ENCODE measurements at places on chromosomes 12 and 14.

- no peak for DNase-seq
These were observed 49.5 kb downstream of the SLC38A1 start for GRCh38 chr12:46219132-46219876.

DNA sequence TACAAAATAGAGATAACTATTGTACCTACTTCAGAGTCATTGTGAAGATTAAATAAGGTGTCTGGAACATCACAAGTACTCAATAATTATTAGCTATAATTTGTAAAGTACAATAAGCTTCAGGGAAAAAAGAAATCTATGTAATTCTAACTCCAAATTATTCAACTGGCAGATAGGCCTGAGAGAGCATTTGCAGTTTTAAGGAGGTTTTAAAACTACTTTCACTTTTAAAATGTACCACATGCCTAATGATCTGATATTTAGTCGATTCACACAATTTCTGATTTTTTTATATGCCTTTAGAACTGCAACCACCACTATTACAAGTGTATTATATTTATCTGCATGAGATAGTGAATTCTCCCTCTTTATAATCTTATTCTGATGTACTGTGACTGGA is 24.9 kb upstream of the FRMD6 start:
- DNase-seq, result no peak

DNA sequence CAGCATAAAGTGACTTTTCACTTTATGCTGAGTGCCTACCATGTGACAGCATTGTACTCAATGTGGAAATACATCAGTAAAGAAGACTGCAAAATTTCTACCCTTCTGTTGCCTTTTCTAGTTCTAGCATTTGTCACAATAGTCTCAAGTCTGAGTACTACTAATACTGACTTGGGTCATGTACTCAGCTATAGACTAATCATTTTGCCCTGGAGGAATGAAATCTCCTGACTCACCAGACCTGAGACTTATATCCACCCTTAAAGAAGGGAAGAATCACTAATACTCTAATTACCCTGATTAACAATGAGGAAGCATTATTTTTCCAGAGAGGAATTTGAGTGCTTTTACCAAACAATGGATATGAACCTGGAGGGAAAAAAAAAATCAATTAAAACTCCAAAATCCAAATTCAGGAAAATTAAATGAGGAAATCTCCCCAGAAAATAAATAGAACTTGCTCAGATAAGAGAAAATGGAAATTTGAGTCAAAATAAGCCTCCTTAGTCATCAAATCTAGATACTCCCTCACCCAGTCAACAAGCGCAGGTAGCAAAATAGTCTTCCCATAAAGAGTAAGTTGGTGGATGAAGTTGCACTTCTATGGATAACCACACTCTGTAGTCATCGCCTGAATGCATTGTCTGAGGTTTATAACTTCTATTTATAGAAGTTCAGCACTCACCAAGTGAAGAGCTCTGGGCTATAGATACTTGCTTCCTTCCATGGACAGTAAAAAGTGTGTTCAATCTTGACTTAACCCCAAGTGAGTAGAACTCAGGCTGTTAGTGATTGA is 386.6 kb downstream of the SYT1 start:
- DNase-seq, result no peak

GRCh38 chr12:113010701-113011100 is 32.4 kb downstream of the OAS2 start:
- no peak for DNase-seq

GRCh38 chr12:132068250-132068649 is 75.9 kb downstream of the DDX51 start:
- no peak for DNase-seq

DNA sequence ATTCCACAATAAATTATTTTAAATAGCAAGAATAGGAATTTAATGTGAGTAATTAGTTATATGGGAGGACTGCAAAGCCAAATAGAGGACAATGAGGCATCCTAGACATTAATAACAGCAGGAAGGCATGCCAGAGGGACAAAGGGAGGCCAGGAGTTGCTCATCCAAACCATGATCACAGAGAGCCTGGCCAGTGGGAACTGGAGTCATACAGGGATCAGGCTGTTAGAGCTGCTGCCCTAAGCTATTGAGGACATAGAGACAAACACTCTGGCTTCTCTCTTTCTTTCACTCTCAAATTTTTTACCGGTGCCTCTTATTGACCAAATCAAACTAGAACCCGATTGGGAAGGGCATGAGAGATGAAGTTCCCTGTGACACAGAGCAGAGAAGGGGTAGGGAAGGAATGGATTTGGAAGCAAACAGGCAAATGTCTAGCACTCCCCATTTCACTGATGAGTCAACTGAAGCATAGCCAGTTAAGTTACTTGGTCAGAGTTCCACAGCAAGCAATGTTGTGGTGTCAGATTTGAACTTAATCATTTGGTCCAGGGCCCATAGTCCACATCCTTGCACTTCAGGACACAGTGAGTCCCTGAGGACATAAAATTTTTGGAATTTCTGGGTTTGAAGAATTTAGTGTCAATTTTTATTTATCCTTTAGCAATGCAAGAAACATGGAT is 17.9 kb upstream of the CFAP54 start:
- DNase-seq, result no peak

- no peak for DNase-seq
These were observed 15.3 kb upstream of the SPIC start for GRCh38 chr12:101459642-101460346.

DNA sequence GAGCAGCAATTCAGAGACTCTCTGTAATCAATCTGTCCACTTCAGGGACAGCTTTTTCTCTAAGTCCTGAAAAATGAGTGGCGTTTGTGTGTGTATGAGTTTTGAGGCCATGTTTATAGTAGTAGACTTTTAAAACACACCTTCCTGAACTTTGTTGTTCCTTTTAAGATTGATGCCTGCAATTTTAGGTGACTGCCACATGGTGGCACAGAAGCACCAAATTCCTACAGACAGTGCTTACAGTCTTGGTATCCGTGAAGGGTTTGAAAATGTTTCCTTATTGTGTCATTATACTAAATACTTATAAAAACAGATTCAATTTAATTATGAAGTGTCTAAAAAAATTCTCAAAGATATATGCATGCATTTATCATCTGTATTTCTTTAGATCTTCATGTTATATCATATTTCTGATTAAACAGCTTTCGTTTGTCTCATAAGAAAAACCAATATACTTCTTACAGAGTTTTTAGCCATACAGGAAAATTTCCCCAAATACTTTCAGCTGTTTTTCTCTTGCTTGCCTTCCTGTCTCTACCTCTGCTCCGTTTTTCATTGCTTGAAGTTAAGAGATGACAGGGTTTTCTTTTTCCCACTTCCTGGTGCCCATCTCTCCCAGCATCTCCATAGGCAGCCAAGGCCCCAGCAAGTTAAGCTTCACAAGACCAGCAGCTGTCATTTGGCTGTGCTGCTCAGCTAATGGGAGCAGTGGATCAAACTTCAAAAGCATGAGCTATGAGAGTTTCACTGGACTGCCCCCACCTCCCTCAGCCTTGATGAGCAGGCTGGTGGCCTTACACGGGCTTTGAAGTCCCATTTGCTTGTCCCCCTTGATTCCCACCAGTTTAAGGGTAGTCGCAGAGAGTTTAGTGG is 259.6 kb downstream of the AKAP6 start:
- DNase-seq, result no peak

GRCh38 chr14:81129242-81129641 is 91.5 kb downstream of the GTF2A1 start:
- no peak for DNase-seq

GRCh38 chr14:30541318-30541717 is 17.6 kb upstream of the G2E3 start:
- DNase-seq, result no peak

DNA sequence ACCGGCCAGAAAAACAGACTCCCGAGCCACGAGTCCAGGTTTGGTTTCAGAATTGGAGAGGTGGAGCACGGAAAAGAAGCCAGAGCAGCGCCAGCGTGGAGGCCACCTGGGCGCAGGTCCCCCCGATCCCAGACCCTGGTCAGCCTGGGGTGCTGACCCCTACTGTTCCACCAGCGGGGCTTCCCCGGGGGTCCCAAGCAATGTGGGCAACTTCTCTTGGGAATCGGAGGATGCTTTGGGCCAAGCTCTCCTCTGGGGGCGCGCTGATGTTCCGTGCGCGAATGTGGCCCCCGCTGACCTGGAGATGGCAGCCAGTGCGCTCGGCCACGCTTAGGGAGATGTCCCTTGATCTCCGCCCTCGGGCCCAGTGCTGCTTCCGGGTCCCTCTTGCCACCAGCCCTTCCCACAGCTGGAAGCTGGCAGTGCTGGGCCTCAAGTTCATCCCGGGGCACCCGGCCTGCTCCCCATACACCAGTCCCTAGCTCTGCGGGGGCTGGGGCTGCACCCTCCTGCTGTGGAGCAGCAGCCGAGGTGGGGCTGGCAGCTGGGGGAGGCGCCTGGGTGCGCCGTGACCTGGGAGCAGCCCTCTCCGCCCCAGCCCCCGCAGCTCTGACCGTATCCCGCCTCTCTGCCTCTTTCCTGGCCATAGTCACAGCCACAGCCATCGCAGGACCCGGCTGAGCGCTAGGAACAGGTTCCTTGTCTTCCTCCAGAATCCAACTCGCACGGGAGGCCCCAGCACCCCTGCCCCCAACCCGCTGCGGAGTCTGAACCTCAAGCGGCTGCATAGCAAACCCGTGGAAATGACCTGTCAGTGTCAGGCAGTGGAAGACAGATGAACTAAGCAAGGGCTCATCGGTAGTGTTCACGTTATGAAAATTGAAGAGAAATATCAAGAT is 91.2 kb downstream of the RCOR1 start:
- no peak for DNase-seq

- DNase-seq, result no peak
These were observed 33.3 kb upstream of the MSI1 start for GRCh38 chr12:120402217-120402616.

DNA sequence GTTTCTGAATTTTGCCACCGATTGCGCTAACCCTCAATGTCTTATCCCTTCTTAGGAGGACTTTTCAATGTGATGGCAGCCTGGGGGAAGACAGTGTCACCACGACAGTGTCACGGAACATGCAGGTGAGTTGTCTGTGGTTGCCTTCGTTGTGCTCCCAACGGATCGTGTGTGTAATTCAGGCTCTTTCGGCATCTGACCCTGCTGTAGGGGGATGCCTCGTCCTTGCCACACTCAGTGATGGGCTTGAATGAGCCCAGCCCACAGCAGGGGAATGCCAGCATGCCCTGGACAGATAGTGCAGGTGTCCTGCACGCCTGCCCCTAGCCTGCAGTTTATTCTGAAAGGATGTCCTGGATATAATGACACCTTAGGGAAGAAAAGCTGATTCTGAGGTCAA is 123.8 kb upstream of the RTL1 start:
- DNase-seq, result no peak

DNA sequence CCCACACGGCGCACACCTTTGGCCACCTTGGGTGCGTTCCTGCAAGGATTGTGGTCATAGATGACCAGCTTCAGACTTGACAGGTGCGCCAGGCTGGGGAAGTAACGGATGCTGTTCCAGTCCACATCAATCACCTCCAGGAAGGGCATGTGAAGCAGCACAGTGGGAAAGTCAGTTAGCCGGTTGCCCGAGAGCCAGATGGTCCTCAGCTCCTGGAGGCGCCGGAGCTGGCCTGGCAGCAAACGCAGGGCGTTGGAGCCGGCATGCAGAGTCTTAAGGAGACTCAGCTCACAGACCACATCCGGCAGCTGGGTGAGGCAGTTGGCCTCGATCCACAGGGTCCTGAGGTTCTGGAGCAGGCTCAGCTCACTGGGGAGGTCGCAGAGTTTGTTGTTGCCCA is 581 bp downstream of the LRRC10 start:
- DNase-seq, result no peak

GRCh38 chr12:50839042-50839441 is 3.7 kb upstream of the TMPRSS12 start:
- no peak for DNase-seq

GRCh38 chr12:101653030-101653429 is 44.4 kb upstream of the CHPT1 start:
- DNase-seq, result no peak

GRCh38 chr12:49652921-49653520 is 29.7 kb downstream of the PRPF40B start:
- DNase-seq, result no peak

DNA sequence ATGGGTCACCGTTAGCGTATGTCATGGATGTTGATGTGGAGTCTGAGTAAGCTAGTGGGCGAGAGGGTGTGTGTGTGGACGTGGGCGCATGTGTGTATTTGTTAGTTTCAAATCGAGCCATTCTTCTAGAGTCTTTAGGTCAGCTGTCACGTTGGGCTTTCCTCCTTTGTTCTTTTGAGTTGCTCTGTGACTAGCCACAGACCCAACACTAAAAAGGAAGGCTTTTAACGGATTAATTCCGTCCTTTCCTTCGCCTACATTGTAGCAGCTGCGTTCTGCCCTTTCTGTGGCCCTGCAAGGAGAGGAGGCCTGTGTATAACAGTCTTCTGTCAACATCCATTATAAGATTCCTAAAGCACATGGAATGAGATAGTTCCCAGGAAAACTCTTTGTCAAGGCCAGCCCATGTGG is 117.2 kb upstream of the DNM1L start:
- no peak for DNase-seq

DNA sequence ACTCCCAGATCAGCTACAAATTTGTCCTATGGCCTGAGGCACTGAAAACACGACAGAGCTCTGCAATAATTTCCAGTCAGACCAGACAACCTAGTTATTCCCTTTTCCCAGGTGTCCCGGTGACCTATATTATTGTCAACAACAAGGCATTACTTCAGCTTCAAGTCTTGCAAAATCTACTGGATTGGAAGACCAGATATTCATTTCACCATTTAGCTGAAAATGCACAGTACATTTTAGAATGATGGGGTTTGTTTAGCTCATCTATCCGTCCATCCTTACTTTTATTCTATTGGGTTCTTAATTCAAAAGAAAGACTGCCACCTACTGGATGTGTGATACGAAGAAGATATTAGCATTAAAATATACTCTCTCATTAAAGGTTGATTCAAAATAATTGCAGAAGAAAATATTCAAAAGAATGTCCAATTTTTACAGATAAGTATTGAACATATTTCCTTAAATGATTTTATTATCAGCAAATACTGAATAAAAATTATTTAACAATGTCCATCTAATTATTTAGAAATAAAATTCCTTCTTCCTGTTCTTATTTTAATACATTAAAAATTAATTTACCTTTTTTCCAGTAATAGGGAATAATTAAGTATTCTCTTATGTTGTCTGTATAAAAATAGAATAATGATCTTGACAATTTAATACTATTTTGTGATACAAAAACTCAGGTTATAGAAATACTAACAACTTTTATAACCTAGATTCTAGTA is 244.9 kb upstream of the LRIG3 start:
- DNase-seq, result no peak

DNA sequence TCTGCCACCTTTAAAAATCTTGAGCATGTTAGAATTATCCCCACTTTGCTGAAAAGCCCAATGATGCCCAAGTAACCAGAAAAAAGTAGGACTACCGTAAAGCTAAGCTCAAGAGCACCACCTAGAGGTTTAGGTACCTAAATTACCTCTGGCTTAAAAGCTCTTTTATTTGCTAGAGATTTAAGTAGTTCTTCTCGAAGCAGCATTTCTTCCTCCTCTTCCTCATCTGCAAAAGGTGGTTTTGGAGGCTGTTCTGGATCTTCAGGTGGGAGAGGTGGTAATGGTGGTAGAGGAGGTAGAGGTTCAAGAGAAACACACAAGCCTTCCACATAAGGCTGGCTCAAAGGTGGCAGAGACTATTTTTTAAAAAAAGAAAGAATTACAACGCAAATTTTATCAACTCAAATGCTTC is 26.9 kb downstream of the ZFC3H1 start:
- DNase-seq, result no peak
